ENCODE measurements at places on chromosomes 13 and 19.

- DNase-seq = no peak
Measured at GRCh38 chr13:33485247-33485646, 199.7 kb upstream of the STARD13 start.

DNA sequence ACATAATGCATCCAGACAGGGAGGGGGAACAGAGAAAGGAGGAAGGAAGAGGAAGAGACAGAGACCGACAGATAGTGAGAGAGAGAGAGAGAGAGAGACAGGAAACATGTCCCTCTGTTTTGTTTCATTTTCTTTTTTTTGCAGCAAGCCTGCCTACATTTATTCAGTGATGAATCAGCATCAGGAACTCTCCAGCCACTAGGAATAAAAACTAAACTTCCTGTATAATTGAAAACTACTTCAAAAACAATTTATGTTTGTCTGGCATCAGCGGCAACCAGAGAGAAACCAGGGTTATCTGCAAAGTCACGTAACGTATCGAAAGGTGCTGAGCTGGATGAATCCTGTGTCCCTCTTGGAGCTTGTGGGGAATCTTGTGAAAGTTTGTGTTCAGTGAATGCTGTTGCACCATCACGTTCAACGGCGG is 148.6 kb upstream of the SOX21 start:
- no peak for DNase-seq

DNA sequence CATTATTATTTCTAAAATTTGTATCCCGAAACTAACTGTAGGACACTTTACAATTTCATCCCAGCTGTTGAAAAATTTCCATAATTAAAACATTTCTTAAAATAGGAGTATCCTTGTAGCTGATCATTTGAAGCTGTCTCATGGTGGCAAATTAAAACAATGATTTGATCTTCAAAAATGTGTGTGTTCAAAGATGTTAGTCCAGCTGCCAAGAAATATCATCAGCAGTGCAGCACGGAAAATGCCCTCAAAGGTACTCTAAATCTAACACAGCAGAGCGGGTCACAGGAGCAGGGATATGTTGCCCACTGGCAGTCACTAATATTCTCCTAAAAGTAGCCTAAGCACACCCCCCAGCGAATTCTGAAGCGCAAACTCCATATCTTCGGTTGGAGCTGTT is 31.0 kb downstream of the KLF12 start:
- DNase-seq = no peak

DNA sequence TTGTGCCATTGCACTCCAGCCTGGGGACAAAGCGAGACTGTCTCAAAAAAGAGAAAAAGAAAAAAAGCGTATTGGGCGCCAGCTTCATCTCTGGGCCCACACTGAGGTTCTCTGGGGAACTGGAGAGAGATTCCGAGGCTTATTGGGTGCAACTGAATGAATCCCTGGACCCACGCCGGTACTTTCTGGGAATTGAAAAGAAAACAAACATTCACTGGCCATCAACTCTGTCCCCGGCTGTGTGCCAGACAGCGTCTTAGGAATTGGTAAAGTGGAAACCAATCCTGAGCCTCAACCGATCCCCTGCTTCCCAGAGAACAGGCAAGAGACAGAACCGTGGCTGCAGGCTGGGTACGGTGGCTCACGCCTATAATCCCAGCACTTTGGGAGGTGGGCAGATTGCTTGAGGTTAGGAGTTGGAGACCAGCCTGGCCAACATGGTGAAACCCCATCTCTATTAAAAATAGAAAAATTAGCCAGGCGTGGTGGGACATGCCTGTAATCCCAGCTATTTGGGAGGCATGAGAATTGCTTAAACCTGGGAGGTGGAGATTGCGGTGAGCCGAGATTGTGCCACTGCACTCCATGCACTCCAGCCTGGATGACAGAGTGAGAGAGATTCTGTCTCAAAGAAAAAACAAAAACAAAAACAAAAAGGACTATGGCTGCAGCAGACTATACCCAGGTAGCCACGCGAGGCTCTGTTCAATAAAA is 8.6 kb downstream of the ANO8 start:
- DNase-seq = no peak
